Activated CD8-positive, alpha-beta memory T cell treated with anti-CD3 and anti-CD28 coated beads, Interleukin-2, amount 10 ng/mL, durations not matched to agents 7 days and 5 days (primary cell): ENCODE measurements at places on chromosomes 1 and 21.

DNA sequence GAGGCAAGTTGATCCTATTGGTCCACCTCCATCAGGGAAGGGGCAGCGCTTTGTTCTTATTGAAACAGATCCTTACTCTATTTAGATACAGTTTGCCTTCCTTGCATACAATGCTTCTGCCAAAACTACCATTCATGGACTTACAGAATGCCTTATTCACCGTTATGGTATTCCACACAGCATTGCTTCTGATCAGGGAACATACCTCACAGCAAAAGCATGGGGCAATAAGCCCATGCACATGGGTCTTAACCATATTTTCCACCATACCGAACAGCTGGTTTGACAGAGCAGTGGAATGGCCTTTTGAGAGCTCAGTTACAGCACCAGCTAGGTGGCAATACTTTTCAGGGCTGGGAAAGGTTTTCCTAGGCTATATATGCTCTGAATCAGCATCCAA lies 544.8 kb upstream of the ADGRL4 start:
- H3K36me3 ChIP-seq = no peaks in the 10 kb centered on the region
- H3K27me3 ChIP-seq = no peaks in the 10 kb centered on the region
- no peak overlapping the region for H3K27ac ChIP-seq
- no peak overlapping the region for H3K4me3 ChIP-seq
- DNase-seq = no peak

GRCh38 chr1:115238336-115239147 lies 99.5 kb downstream of the NGF start:
- H3K27ac ChIP-seq = no peak overlapping the region
- no peak overlapping the region for H3K4me3 ChIP-seq
- DNase-seq = no peak
- H3K27me3 ChIP-seq = peaks cover 10% of the 10 kb centered on the region
- H3K36me3 ChIP-seq = no peaks in the 10 kb centered on the region
- H3K4me1 ChIP-seq = no peaks in the 10 kb centered on the region

- no peaks in the 10 kb centered on the region for H3K4me1 ChIP-seq
- no peak for DNase-seq
- H3K27me3 ChIP-seq = peaks cover 11% of the 10 kb centered on the region
- no peak overlapping the region for H3K27ac ChIP-seq
- H3K36me3 ChIP-seq = no peaks in the 10 kb centered on the region
These were observed 17.7 kb downstream of the IVL start for GRCh38 chr1:152926091-152926490.

GRCh38 chr1:163357378-163357777 lies 35.6 kb downstream of the NUF2 start:
- H3K4me3 ChIP-seq = no peak overlapping the region
- peaks cover 10% of the 10 kb centered on the region for H3K4me1 ChIP-seq
- DNase-seq = no peak
- no peak overlapping the region for H3K27ac ChIP-seq
- peaks cover 8% of the 10 kb centered on the region for H3K27me3 ChIP-seq

- no peak overlapping the region for H3K27ac ChIP-seq
- H3K36me3 ChIP-seq = peaks cover 2% of the 10 kb centered on the region
- H3K4me3 ChIP-seq = no peak overlapping the region
- peaks cover 65% of the 10 kb centered on the region for H3K27me3 ChIP-seq
- no peak for DNase-seq
- peaks cover 8% of the 10 kb centered on the region for H3K4me1 ChIP-seq
These were observed 2.8 kb upstream of the COL18A1 start for GRCh38 chr21:45401916-45402900.

DNA sequence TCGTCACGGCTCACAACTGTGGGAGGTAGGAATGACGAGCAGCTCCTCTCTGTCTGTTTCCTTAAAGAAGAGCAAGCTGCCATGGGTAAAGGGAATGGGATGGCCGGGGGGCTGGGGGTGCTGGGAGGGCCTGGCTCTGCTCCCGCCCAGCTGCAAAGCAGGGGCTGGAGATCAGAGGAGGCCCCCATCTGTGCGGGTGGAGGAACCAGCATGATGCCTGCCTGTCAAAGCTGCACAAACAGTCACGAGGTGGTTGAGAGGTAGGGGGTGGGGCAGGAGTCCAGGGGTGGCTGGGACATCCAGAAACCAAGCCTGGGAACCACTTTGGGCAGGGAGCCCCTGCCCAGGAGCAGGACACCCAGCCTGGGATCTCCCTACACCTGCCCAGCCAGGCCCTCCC lies 12.6 kb downstream of the SLC41A1 start:
- H3K27me3 ChIP-seq = no peaks in the 10 kb centered on the region
- H3K4me1 ChIP-seq = peaks cover 7% of the 10 kb centered on the region
- H3K36me3 ChIP-seq = no peaks in the 10 kb centered on the region

DNA sequence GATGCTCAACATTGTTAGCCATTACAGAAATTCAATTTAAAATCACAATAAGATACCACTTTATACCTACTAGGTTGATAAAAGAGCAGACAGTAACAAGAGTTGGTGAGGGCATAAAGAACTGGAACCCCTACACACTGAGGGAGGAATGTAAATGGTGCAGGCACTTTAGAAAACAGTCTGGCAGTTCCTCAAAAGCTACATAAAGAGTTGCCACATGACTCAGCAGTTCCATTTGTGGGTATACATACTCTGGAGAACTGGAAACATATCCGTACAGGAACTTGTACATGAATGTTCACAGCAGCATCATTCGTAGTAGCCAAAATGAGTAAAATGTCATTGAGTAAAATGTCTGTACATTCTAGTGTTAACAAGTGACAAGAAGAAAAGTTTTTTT lies 17.0 kb downstream of the NSL1 start:
- no peak overlapping the region for H3K27ac ChIP-seq
- H3K36me3 ChIP-seq = peaks cover 56% of the 10 kb centered on the region
- no peak for DNase-seq
